ENCODE measurements at places on chromosomes 16 and 17.

DNA sequence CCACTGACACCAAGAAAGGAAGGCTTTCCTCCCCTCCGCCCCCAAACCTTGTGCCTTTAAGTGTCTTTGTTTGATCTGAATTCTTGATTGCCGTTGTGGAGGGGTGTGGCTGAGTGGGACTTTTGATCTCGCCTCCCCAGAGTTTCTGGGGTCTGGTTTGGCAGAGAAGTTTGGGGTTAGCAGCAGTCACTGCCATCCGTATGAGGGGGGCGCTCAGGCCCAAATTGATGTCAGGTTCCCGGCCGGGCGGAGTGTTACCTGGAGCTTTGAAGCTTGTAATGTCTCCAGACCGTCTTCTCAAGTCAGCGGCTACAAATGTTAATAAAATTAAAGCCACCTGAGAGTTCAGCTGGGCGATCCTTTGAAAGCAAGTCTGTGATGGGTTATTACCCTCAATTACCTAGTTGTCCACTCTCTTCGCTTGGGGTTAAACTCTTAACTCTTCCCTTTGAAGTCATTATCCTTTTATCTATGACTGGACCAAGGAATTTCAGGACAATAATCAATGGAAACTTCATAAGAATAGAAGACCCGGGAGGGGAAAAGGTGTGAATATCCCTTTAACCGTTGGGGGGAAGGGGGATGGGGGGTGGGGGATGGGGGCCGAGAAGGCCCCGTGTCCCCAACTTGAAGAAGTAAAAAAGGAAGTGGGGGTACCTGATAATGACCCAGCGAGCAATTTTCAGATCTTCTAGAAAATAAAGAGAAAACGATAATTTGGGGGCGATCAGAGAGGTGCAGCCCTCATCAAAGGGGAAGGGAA lies 31.8 kb upstream of the AXIN2 start:
- DNase-seq = no peak

DNA sequence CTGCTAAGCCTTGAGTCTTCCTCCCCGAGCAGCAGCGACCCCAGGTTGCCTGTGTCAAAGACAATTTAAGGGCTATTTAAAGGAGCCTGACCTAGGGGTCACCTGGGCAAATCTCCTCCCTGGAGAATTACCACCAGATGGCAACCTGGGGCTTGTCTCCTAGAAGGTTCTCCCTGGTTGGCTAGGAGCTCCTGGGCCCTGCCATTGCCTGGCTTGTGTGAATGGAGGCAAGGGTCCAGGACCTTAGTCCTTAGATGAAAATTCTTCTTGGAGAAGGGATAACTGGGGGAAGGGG lies 51.3 kb upstream of the TAC4 start:
- DNase-seq = no peak

GRCh38 chr17:37109731-37110710 lies 161.3 kb downstream of the AATF start:
- no peak for DNase-seq

GRCh38 chr17:18025241-18025944 lies 13.6 kb downstream of the ATPAF2 start:
- peak; percentile 30 for DNase-seq

GRCh38 chr17:42682722-42683403 lies 532 bp downstream of the CNTNAP1 start:
- peak; percentile 38 for DNase-seq

DNA sequence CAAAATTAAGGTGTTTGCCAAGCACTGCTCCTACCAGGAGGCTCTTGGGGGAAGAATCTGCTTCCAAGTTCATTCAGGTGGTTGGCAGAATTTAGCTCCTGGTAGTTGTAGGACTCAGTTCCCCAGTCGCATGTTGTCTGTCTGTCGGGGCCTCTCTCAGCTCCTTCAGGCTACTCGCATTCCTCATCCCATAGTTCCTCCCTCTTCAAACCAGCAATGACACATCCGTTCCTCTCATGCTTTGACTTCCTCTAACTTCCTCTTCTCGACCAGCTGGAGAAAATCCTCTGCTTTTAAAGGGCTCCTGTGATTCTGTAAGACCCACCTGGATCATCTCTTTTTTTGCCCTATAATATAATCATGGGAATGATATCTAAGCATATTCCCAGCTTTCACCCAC lies 108.1 kb downstream of the PMP22 start:
- DNase-seq = no peak

DNA sequence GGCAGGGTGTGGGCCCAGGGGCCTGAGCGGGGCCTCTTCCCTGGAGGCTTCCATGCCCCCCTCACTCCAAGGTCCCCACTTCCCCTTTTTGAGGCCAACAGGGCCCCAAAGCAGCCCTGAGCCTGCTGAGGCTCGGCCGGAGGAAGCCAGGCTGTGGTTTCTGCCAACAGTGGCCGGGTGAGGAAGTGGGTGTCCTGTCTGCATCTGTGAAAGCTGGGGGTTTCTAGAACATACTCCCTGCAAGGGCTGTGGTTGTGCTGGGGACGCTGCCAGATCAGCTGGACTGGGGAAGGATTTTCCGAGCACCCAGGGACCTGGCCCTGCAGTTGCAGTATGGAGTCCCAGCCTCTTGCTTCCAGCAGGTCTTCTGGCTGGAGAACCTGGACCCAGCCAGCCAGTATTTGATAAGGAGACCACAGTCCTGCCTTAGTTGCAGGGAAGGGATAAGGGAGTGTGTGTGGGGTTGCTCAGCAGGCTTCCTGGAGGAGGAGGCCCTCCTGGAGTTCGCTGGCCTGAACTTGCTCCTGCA lies 15.7 kb downstream of the ADCY7 start:
- DNase-seq = peak; percentile 68

DNA sequence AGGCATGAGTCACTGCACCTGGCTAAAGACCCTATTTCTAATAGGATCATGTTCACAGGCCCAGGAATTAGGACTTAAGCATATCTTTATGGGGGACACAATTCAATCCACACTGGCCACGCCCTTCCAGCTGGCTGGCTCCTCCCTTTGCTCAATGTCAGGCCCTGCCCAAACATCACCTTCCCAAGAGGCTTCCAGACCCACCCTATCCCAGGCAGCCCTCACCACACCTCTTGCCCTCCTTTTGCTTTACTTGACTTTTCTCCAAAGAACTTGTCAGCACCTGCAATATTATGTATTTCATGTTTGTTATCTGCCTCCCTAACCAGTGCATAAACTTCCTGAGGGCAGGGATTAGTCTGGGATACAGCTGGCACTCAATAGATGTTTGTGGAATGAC lies 109.6 kb upstream of the CDH5 start:
- no peak for DNase-seq

DNA sequence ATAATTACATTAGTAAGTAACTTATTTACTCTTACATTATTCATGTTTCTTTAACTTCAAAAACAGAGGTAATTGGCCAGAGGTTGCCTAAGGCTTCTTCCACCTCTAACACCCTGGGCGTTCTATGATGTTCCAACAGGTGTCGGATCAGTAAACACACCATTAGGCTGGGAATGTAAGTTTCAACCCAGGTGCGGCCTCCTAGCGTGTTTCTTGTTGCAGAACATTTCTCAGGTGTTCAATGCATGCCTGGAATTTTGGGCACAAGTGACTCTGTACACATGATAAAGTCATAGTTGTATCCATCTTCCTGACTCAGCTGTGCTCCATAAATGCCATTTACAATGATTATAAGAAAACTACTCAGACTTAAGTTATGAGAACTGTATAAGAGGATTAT lies 1.0 kb downstream of the KRTAP2-2 start:
- no peak for DNase-seq

DNA sequence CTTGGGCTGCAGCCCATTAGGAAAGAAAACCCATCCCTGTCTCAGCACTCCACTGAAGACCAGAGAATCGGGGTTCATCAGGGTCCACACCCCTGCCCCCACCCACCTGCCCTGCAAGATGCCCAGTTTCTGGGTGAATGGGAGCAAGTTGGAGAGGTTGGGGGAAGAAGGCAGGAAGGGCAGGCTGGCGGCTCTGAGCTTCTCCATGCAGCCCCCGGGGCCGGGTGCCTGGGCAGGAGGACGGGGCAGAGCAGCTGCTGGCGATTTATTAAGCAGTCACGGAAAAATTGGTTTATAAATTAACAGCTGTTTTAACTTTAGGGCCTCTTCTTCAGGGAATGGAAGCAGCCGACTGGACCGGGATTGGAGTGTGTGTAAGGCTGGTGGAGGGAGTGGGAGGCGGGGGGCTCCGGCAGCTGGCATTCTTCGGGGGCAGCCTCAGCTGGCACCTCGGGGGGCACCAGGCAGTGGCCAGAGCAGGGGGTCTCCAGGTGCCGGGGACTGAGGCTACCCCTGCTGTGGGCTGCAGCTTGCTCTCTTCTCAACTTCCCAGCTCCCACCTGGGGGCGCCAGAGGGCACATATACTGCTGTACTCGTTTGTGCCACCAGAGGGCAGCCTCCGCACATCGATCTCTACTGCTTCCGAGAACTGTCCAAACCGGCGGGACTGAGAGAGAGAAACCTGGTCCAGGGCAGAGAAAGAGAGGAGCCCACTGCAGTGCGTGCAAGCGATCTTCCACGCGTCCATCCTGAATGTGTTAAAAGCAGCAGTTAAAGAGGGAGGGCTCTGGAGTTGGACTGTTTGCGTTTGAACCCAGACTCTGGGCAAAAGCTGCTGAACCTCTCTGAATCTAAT lies 5.0 kb upstream of the PPP1R1B start:
- DNase-seq = peak; percentile 87

GRCh38 chr16:27549464-27549745 lies 308 bp downstream of the GTF3C1 start:
- no peak for DNase-seq

DNA sequence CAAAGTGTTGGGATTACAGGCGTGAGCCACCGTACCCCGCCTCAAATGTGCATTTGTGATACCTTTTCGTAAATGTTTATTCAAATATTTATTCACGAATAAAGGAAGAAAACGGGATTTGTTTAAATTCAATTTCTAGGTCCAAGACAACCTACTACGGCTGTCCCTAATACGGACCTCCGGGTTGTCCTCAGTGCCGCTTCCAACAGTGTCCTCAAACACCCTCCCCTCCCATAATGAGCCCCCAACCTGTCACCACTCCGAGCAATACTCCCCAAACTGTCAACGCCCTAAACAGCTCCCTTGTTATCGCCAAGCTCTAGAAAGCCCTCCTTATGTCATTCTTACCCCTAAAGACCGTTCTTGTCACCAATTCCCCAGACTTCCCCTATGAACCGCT lies 539 bp upstream of the GABARAPL2 start:
- no peak for DNase-seq

DNA sequence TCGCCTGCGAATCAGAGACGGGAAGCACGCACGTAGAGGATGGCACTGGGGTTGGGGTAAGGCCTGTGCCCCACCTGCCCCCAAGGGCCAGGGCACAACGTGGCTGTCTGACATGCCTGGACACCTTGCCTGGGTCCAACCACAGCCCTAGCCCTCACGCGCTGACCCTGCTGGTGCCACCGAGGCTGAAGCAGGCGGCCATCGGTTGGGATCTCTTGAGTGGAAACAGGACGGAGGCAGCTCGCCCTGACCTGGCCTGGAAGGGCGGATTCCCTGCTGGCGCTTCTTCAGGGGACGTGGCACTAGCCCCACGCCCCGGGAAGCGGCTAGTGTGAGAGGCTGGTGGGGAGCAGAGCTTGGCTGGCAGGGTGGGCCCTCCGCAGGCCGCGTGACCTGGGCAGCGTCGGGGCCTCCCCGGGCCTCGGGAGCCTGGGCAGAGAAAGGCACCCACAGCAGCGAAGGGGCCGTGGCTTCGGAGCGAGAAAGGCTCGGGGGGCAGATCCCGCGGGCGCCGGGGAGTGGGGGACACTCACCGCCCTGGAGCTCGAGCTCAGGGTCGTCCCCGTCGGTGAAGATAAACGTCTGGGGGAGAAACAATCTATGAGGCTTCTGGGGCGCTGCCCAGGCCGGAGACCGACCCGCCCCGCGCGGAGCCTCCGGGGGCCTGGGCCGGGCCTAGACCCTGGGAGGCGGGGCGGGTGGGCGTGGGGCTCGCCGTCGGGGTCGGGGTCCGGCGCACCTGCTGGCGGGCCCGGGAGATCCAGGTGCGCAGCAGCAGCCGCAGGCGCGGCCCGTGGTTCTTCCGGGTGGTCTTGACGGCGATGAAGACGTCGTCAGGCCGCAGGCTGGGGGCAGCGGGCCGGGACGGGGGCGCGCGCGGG lies 610 bp downstream of the RFNG start:
- DNase-seq = no peak

GRCh38 chr17:72219137-72219823 lies 98.5 kb downstream of the SOX9 start:
- DNase-seq = no peak

GRCh38 chr17:73588891-73589290 lies 55.4 kb downstream of the SDK2 start:
- no peak for DNase-seq

DNA sequence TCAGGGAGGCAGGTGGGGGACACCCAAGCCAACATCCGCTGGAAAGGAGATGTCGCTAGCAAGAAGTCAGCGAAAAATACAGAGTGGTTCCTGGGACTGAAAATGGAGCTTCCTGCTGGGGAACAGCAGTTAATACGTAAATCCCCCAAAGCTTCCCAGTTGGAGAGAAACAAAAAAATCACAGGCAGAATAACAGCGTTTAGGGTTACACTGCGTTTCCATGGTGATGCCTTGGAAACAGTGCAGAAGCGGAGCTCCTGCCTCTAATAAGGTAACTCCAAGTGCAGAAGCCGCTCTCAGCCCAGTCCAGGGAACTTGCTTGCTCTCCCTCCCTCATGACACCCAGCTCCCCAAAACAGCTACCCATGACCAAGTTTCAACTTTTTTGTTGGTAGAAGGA lies 73.4 kb downstream of the PLD6 start:
- DNase-seq = no peak

- DNase-seq = peak; percentile 91
Measured at GRCh38 chr17:29929533-29930408, at the start of gene SSH2. TSS of gene SSH2 (minus strand) at chr17:29930228. CDS start at chr17:29930000, 228 bp downstream.

GRCh38 chr17:48997827-48998586 lies 822 bp downstream of the IGF2BP1 start:
- DNase-seq = no peak

GRCh38 chr16:69386596-69386995 lies 789 bp upstream of the TERF2 start:
- no peak for DNase-seq

DNA sequence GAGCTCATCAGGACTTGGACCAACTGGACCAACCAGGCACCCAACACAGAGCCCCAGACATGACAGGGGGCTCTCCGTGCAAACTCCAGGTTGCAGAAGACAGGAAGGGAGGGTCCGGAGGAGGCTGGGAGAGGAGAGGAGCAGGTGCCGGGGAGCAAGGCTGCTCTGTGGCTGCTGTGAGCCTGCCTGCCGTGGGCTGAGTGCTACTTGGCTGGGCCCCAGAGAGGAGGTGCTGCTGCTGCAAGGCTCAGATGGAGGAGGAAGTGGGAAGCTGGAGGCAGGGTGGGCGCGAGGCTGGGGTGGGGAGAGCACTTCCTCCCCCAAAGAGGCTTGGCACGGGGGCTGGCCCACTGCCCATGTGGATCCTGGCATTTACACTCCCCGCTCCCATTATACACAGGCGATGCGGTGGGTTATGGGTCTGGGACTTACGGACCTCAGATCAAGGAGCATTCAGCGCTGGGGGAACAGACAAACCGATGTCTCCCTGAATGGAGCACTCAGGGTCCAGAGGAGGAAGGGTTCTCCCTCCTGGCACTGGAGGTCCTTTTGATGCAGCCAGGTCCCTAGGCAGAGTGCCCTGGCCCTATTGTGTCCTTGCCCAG lies 15.9 kb downstream of the EPOP start:
- no peak for DNase-seq
